RPMI7951 (cell line): ENCODE measurements at places on chromosomes 6 and 20. TPM values are rescaled to one million over a fixed set of nuclear protein-coding genes. Genes with fewer than 3 reads are reported as not detected.
A peak's percentile ranks its signal among the peaks of the same experiment; 100 is the strongest.

DNA sequence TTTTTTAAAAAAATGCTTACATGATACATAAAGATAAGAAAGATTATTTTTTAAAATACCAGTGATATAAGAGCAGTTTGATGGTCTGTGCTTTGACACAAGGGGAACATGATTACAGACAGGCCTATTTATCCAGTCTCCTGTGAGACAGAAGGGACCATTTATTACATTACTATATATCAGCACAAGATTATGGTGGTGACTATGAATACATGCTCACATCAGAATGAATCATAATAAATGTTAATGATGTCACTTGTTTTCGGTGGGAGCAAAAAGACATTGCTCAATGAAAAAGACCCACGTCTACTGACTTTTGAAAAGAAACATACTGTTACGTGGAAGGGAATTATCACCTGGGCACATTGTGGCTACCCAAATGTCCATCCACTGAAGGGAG is 455.1 kb downstream of the CDC5L start:
- DNase-seq, result peak; percentile 8

- no peak for DNase-seq
These were observed 39.0 kb upstream of the ECHDC1 start for GRCh38 chr6:127382413-127382812.

Gene SAPCD1
- 0.72 and 2.7 TPM in 2 replicates for total RNA-seq

Gene PPP1R18
- total RNA-seq, result 77.4 and 83.9 TPM in 2 replicates

GRCh38 chr20:17992847-17993513 is 24.2 kb downstream of the MGME1 start:
- DNase-seq, result no peak

DNA sequence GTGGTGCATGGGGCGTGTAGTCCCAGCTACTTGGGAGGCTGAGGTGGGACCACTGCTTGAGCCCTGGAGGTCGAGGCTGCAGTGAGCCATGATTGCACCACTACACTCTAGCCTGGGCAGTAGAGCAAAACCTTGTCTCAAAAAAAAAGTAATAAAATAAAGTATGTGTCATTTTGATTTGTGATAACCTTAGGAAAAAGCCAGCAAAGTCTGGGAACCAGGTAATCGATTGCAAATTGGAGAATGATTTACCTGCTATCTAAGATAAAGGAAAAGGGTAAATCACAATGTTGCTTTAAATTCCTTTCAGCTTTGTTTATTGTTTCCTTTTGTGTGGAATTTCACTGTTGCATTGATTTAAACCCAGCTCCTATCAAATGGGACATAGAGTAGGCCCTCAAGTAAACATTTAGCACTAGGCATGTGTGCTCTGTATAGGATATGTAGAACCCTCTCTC is 59.0 kb downstream of the SGK1 start:
- DNase-seq, result no peak

DNA sequence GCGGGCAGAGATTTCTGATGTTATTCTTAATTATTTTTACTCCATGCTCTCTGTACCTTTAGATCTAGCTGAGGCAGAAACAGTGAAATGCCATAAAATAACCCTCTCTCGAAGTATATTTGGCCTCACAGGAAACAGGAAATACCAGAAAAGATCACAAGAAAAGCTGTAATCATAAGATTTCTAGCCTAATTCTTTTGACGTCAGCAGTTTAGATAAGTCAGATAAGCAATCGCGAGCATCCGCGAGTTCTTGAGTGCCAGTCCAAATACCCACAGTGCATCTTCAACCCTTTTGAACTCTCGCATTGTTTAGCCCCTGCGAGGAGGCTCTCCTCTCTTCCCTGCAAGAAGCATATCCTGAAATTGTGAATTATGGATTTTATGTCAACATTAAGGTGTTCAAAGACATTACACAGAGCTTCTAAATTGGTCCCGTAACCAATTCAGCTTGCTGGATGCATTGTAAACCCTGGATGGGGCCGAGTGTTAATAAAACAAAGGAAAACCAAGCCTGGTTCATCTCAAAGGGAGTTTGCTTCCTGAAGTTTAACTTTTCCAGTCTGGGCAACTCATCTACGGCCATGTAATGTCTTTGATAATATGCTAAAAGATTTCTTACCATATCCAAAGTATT is 198.9 kb downstream of the MTFR2 start:
- DNase-seq, result no peak

DNA sequence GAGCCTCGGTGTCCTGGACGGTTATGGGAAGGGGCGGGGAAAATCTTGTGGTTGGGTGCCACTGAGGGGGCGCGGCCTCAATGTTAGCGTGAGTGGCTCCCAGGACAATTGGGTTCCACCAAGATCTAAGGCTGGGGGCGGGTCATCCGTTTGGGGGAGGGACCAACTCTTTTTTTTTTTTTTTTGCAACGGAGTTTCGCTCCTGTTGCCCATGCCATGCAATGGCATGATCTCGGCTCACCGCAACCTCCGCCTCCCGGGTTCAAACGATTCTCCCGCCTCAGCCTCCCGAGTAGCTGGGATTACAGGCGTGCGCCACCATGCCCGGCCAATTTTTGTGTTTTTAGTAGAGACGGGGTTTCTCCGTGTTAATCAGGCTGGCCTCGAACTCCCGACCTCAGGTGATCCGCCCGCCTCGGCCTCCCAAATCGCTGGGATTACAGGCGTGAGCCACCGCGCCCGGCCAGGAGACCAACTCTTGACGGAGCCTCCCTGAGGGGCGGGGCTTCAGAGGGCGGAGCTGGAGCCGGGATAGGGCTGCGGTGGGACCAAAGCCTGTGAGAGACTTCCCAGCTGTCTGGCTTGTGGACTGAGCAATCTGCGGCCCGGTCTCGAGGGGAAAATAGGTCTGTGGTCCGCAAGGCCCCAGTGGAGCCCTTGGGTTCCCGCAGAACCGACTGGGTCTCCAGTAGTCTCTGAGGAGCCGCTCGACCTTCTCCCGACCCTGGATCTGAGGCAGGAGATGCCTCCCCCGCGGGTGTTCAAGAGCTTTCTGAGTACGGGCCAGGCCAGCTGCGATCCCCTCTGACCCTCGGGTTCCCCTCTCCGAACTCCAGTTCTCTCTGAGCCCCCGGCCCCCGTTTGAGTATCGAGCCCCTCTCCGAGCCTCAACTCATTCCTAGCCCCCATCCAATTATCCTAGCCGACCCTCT is 1.1 kb downstream of the SPAG4 start:
- peak; percentile 100 for DNase-seq
